ENCODE measurements at places on chromosomes 7 and 10.

GRCh38 chr10:119942973-119943372, 50.4 kb downstream of the SEC23IP start:
- DNase-seq: no peak

DNA sequence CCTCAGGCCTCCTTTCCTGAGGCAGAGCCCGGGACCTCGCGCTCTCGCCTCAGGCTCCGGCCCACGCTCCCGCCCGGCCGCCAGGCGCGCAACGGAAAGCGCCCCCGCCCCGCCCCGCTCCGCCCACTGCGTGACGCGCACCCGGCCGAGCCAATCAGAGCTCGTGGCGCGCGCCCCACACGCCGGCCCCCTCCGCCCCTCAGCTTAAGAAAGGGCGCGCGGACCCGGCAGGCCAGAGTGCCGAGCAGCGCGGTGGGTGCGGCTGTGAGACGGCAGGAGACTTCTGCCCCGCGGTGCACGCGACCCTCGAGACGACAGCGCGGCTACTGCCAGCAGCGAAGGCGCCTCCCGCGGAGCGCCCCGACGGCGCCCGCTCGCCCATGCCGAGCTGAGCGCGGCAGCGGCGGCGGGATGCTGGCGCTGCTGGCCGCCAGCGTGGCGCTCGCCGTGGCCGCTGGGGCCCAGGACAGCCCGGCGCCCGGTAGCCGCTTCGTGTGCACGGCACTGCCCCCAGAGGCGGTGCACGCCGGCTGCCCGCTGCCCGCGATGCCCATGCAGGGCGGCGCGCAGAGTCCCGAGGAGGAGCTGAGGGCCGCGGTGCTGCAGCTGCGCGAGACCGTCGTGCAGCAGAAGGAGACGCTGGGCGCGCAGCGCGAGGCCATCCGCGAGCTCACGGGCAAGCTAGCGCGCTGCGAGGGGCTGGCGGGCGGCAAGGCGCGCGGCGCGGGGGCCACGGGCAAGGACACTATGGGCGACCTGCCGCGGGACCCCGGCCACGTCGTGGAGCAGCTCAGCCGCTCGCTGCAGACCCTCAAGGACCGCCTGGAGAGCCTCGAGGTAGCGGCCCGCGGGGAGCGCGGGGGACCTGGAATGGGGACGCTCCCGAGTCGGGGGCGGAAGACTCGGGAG, at the start of gene NPTX2:
TSS of gene NPTX2 (plus strand) at position 235 of the 909 bp plus-strand sequence. CDS start at position 412, 177 bp downstream.
- no peak for DNase-seq

- DNase-seq: no peak
These were observed 183.7 kb downstream of the ELMO1 start for GRCh38 chr7:37265006-37265405.

- no peak for DNase-seq
These were observed 126.1 kb downstream of the SVIL start for GRCh38 chr10:29508554-29509244.

GRCh38 chr10:36354633-36355032, 712.5 kb upstream of the FZD8 start:
- no peak for DNase-seq

DNA sequence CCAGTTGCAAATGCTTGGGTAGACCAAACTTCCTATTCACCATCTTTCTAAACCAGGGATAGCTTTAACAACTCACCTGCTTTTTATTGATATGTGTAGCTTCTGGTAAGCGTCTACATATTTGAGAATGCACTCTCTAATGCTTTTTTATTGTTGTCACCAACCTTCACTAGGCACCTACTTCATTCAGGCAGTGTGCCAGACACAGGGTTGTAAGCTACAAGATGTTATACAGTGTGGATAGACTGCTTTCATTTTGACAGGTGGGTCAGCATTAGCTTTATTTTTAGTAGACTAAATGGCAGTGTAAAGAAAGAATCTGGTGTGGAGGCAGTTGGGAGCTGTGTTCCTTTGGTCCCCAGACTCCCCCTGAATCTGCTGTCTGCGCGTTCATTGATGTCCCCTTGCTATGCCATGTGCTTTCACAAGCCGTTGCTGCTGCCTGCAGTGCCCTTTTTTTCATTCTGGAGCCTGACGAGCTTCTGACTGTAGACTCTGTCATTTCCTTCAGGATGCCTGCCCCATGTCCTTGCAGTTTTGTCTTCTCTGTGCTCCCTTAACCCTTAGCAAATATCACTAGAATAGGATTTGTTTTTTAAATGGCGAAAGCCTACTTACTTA, 32.1 kb downstream of the NRF1 start:
- no peak for DNase-seq

GRCh38 chr7:33192695-33193291, 63.4 kb downstream of the BBS9 start:
- DNase-seq: no peak

- no peak for DNase-seq
These were observed 504 bp upstream of the BMPER start for GRCh38 chr7:33904681-33905388.

GRCh38 chr10:17120694-17121093, 8.9 kb downstream of the CUBN start:
- no peak for DNase-seq

- no peak for DNase-seq
These were observed 17.9 kb downstream of the SH3PXD2A start for GRCh38 chr10:103837370-103838069.

GRCh38 chr10:96991313-96991841, 159.3 kb downstream of the LCOR start:
- DNase-seq: no peak

- no peak for DNase-seq
These were observed 23.1 kb downstream of the ZNF467 start for GRCh38 chr7:149750122-149750845.

- no peak for DNase-seq
These were observed 107.9 kb downstream of the CYTH3 start for GRCh38 chr7:6164491-6164890.

DNA sequence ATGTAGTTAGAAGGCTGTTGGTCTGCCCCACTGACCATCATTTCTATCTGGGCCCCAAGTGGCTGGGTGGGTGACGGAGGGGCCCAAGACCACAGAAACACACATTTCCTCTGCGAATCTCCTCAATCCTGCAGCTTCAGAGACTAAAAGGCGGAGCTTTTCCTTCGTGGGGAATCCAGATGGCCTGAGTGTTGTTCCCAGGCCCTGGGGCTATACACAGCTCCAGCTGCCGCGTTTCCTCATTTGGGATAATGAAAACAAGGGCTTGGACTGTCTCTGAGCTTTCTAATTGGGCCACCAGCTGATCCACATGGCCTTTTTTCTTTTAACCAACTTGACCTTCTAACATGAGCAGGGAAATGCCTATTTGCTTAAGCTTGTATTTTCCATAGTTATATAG, 339.9 kb downstream of the CXCL12 start:
- DNase-seq: no peak

DNA sequence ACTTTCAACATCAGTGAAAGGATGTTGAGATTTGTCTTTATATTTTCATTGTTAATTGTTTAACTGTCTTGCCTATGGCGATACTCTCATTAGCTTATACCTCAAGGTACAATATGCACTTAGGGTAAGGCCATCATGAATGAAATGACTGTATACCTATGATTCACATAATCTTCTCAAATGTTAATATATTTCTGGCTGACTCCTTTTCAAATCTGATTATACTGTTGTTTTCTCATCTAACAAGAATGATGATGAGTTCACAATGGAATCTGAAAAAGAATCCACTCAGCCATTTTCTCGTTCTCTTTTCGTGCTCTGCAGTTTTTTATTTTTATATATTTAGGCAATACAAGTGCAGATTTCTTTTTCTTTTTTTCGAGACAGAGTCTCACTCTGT, 159.1 kb downstream of the ARHGAP12 start:
- DNase-seq: no peak

- DNase-seq: no peak
These were observed 44.9 kb downstream of the HYCC1 start for GRCh38 chr7:22969010-22969431.

GRCh38 chr10:117249493-117250093, 8.7 kb downstream of the SLC18A2 start:
- DNase-seq: no peak

DNA sequence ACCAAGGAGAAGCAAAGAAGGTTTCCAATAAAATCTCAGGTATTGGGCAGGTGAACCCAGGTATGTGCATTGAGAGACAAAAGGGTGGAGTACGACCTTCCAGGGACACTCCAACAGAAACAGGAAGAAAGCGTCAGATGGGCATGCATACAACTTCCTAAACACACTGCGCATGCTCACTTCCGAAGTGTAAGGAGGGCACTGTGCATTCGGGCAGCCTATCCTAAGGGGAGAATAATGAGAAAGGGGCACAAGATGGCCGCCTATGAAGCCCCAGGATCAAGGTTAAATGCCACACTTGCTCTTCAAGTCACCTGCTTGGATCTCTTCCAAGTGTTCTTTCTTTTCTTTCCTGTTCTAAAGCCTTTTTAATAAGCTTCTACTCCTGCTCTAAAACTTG, 39.4 kb upstream of the PRSS1 start:
- DNase-seq: no peak

GRCh38 chr7:15507171-15507570, 54.6 kb downstream of the AGMO start:
- no peak for DNase-seq

GRCh38 chr7:72751978-72752377, 76.0 kb downstream of the TYW1B start:
- no peak for DNase-seq

DNA sequence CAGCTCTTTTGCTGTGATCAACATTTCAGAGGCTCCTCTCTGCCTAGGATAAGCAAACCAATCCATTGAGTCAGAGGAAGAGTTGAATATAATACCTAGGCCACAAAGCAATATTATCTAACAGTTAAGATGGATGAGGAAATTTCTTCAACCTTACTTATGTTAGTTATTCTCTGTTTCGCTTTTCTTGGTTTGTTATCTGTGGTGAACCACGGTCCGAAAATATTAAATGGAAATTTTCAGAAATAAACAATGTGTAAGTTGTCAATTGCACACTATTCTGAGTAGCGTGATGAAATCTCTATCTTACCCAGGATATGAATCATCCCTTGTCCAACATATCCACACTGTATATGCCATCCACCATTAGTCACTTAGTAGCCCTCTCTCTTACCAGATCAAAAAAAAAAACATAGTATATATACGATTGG, 1.5 kb upstream of the HTR7 start:
- no peak for DNase-seq

GRCh38 chr7:140036224-140036962, 26.4 kb downstream of the PARP12 start:
- peak; percentile 18 for DNase-seq

- peak; percentile 8 for DNase-seq
These were observed 15.9 kb upstream of the FAS start for GRCh38 chr10:88974446-88975376.

DNA sequence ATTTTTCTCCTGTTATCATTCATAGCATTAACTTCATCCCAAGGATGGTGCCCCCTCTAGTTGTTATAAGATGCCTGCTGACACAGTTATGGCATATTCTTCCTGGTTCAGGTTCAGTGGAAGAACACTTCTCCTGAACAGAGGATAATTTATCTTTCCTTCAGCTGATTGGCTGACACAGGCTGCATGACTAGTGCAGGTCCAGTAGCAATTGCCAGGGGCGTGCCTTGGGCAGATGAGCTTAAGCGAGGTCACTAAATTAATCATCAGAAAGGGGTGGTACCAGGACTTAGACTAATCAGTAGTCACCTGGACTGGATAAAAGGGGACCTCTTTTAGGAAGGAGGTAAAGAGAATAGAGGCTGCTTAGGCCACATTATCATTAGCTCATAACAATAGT, 42.3 kb downstream of the BZW2 start:
- DNase-seq: no peak

GRCh38 chr10:11663763-11664555, 52.5 kb upstream of the USP6NL start:
- no peak for DNase-seq

DNA sequence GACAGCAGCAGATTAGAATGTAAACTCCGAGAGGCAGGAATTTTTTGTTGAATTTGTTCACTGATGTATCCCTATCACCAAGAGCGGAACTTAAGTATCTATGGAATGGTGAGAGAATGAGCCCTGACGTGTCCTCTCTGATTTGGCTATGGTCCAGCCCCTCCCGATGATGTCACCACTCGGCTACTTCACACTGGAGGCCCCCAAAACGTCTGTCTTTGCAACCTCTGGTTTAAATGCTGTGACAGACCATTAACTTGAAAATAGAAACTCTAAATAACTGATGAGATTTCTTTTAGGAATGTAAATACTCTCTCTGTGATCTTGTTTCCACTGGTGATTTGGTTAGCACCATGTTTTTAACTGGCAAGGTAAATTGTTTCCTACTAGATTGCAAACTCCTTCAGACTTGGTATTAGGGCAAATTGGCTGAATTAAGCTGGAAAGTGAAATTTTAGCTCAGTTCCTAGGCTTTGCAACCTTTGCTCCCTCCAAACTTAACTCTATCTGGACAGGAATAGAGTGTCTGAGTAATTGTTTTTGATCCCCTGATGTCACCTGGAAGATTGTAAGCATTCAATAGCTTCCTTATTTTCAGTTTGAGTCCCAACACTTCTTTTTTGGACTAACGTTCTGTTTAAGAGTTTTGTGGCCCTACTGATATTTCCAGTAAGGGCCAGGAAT, 19.1 kb downstream of the SLC16A12 start:
- no peak for DNase-seq

DNA sequence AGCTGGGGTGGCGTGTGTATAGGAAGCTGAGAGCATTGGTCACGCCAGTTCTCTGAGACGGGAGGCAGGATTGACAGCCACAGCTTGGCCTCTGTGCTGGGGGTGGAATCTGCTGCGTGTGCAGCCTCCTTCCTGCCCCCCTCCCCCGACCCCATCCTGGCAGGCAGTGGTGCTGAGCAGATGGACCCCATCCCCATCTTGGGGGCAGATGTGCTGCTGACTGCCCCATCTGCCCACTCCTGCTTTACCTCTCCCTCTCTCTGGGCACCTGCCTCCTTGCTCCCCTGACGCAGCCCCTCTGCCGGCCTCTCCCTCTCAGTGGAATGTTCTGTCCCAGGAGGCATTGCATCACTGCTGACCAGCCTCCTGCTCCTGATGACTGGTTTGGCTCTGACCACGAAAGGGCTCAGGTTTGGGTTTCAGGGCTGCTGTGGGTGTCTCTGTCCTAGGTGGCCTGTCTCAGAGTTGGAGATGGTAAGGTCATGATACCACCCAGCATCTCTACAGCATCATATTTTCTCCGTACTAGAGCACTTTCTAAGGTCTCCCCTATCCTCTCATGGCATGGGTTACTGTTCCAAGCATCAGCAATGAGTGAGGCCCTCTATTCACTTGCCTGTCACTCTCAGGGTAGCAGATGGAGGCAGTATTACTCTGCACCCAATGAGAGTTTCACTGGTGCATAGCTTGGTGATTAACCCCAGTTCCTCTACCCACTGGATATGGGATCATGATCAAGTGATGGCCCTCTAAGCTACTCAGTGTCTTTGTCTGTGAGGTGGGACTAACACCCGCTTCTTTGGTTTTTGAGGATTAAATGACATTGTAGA, 81.9 kb downstream of the RBM20 start:
- DNase-seq: peak; percentile 28

- no peak for DNase-seq
These were observed 219.1 kb downstream of the SEC23IP start for GRCh38 chr10:120111628-120112027.
